Vagina (tissue), 2 donors: ENCODE measurements at places on chromosomes 13 and 19.

GRCh38 chr13:34116651-34117050 is 298.7 kb downstream of the RFC3 start:
- no peak for DNase-seq

GRCh38 chr19:38703509-38703908 is 40.8 kb downstream of the CAPN12 start:
- no peak for DNase-seq

DNA sequence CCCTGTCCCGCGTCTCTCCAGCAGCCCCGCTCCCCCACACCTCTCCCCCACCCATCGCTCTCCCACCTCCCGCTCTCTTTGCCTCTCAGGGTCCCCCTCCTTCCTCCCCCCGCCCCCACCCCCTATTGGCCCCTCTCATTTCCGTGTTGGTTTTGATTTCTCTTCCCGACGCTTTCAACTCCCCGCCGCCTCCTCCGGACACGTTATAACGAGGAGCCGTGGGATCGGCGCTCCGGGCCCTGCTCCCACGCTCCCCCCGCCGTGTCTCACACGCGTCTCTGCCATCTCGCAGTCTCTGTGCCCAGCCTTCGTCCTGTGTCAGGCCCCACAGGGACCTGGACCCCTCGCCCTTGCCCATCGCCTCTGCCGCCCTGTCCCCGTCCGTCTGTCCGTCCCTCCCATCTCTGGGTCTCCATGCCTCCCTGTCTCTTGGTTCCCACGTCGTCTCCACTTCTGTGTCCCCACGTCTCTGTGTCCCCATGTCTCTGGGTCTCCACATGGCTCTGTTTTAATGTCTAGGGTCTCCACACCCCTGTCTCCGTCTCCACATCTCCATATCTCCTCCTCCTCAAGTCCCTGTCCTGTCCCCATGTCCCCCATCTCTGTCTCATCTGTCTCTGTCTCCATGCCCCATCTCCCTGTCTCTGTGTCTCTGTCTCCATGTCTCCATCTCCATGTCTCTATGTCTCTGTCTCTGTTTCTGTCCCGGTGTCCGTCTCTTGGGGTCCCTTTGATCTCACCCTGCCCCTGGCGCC is 13.1 kb downstream of the ERFL start:
- DNase-seq = no peak

- DNase-seq = no peak
These were observed 231.3 kb downstream of the TBC1D4 start for GRCh38 chr13:75250526-75251178.

DNA sequence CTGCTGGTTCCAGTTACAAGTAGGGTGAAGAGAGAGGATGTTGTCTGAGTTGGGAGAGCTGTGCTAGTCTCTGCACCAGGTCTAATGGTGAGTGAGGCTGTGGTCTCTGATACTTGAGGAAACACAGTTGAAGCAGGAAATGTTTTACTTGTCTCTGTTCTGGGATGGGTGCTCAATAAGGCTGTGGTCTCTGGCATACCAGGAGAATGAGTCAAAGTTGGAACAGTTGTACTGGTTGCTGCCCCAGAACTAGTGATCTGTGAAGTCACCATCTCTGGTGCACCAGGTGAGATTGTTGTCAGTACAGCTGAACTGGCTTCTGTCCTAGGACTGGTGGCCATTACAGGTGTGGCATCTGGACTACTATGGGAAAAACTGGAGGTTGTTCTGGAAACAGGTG is 74.7 kb downstream of the MUC16 start:
- no peak for DNase-seq
